ENCODE measurements at places on chromosomes 3 and 15.

GRCh38 chr3:16936233-16936632 lies 51.5 kb downstream of the PLCL2 start:
- DNase-seq = no peak

DNA sequence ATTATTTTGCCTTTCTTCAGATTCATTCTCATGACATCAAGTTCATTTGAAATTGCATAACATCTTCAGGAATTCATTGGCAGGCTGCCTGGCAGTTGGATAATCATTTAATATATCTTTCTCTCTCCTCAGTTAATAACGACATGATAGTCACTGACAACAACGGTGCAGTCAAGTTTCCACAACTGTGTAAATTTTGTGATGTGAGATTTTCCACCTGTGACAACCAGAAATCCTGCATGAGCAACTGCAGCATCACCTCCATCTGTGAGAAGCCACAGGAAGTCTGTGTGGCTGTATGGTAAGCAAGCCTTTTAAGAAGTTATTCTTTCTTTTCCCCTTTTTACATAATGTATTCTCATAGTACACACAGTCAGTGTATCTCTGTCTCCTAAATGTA lies 38.2 kb downstream of the TGFBR2 start:
- peak; percentile 45 for DNase-seq

- no peak for DNase-seq
Measured at GRCh38 chr3:126025862-126026261, 56.9 kb downstream of the ROPN1B start.

DNA sequence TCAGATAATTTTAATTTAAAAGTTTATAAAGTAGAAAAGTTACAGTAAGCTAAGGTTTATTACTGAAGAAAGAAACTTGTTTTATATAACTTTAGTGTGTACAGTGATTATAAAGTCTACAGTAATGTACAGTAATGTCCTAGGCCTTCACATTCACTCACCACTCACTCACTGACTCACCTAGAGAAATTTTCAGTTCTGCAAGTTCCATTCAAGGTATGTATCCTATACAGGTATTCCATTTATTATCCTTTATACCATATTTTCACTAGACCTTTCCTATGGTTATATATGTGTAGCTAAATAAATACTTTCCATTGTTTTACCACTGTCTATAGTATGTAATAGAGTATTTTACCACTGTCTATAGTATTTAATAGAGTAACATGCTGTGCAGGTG lies 33.2 kb upstream of the MME start:
- no peak for DNase-seq

DNA sequence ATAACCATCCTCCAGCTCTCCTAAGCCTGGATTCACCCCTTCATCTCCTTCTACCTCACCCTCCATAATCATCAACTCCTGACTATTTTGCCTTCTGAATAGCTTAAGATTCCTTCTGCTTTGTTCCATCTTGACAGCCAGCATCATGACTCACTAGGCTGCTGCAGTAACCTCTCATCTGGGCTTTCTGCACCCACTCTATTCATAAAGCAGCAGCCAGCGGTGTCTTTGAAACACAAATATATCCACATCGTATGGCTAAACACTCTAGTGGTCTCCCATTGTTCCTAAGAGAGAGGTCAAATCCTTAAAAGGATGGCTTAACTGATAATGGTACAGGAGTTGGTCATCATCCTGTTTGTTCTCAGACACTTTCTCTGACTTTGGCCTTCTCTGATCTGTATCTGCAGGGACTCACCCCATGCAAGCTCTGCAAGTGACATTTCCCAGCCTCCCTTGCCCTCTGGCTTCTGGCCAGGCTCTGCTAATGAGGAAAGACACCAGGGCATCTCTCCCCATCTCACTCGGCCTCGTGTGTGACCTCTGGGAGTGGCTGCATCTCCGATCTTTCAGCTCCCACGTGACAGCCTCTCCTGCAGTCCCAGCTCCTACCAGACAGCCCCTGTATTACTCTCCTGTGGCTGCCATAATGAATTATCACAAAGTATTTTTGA lies 6.2 kb downstream of the GRK7 start:
- DNase-seq = no peak

- DNase-seq = no peak
Measured at GRCh38 chr3:112085735-112086075, 484 bp upstream of the C3orf52 start.

DNA sequence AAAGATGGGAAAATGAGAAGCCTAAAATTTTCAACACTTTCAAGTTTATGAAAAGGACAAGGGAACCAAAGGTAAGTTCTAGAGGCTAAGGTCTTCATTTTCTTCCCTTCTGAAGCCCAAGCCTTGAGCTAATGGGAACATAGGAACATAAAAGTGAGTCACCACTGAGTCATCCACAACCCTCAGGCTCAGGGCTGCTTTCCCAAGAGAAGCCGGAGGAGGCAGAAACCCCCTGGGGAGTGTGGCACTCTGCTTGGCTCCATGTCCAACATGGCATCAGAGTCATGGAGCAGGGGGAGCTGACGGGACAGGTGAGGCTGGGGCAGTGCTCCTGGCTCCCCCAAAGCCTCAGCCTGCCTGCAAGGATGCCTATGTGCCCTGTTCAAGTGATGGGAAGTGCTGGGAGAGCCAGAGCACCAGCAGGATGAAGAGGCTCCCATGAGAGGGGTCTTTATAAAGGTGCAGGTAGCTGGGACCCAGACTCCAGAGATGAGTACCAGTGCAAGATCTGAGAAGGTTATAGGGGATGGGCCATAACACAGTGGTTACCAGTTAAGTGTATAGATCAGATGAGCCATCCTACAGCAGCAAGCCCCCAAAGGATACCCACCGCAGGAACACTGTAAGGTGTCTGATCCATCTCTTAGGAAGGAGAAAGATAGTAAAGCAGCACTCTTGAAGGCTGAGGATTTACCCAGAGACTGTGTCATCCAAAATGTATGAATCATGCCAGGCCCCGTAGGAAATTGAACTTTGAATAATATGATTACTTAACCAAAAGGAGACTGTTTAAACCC lies 31.8 kb upstream of the RYR3 start:
- DNase-seq = no peak

DNA sequence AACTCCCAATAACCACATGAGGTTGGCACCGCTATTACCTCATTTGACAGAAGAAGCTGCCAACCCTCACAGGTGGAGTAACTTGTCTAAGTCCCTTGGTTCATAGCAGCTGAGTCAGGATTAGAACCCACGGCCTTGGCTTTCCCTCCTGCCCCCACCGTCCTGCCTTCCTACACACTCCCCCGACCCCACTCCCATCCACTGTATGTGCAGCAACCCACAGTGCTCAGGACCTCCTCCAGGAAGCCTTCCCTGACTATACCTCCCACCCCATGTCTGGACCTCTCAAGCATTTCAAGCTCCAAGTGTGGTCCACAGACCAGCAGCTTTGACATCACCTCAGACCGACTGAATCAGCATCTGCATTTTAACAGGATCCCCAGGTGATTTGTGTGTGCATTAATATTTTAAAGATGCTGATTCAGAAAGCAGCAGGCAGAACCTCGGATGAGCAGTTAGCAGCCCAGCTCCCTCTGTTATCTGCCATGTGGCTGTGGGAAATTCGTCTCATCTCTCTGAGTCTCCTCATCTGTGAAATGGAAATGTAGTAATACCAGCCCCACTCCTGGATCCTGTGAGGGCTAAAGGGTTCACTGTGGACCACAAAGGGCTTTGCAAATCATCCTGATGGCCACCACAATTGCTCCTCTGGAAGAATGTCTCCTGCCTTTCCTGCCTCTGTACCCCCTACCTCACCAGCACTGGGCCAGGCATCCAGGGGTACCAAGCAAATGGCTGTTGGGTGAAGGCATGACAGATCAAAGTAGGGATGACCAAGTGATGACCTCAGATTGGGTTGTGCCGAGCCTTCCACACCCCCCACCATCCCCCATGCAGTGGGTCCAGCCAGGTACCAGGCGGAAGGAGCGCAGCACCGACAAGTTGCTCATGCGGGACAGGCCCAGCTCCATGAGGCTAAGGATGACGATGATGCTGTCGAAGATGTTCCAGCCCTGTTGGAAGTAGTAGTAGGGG lies 62.7 kb downstream of the SCN5A start:
- DNase-seq = peak; percentile 24

DNA sequence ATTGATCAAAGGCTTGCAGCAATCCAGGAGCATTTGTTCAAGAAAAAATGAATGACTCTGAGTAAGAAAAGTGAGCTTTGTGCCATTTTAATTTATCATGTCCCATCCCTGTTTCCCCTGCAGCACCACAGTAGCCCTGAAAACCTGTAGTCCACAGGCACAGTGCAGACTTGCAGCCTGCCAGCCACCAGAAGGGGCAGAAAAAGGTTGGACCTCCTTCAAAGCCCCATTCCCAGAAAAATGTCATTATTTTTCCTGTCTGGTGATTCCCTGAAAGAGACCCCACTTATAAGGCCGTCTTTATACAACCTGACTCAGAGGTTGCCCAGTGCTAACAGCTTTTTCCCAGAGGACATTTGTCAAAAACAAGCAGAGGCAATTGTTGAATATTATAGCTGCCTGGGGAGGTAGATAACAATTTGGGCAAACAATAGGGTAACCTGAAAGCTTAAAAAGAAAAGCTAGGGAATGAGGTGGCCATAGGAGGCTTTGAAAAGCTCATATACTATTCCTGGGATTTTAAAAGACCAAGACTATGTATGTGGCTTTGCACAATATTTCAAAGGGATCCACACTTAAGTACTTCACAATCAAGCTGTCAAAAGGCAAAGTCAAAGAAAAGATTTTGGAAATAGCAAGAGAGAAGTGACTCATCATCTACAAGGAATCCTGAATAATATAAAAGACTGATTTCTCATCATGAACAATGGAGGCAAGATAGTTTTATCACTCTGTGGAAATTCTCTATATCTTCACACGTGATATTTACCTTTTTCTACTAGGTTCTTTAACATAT lies 136.8 kb upstream of the PLXNA1 start:
- DNase-seq = no peak

GRCh38 chr3:50289130-50289529 lies 3.1 kb downstream of the IFRD2 start:
- DNase-seq = no peak

DNA sequence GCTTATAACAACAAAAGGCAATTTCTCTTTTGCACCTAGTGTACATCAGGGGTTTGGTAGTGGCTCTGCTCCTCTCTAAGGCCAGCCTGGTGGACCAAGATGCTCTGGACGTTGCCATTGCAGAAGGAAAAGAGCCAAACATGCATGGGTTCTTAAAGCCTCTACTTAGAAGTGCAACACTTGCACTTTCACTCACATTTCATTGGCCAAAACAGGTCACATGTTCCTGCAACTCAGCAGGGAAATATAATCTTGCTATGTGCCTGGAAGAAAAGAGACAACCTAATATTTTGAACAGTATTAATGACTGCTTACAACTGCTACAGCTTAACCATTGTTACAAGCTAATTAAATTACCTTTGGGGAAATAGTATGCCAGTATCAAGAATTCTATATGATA lies 182.9 kb downstream of the IL5RA start:
- no peak for DNase-seq

DNA sequence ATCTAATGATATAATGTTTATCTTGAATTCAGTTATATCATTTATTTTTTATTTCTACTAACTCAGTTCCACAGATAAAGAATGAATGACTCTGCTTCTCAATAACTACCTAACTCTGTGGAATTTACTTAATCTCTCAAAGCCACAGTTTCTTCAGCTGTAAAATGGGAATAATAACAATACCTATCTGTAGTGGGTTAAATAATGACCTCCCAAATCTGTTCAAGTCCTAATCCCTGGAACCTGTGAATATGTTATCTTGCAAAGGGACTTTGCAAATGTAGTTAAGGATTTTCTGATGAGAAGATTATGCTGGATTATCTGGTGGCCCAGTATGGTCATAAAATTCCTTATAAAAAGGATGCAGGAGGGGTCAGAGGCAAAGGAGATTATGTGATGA lies 61.7 kb downstream of the THRB start:
- no peak for DNase-seq

- no peak for DNase-seq
Measured at GRCh38 chr3:133944181-133944580, 48.5 kb upstream of the RAB6B start.

DNA sequence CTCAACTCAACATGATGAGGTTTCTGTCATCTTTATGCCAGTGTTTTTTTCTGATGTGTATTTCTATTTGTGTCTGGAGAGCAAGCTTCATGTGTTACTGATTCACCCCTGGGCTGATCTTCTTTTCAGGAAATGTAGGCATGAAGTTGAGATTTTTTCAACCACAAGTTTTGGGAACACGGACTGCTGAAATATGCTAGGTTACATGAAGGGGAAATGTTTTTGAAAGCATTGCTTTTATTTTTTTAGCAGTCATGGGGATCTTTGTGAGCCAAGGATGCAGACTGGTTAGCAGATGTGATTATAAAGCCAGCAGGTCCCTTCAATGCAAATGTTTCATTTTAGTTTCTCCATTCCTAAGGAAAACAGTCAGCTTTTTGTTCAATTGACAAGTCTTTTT lies 219.3 kb upstream of the COL8A1 start:
- no peak for DNase-seq

DNA sequence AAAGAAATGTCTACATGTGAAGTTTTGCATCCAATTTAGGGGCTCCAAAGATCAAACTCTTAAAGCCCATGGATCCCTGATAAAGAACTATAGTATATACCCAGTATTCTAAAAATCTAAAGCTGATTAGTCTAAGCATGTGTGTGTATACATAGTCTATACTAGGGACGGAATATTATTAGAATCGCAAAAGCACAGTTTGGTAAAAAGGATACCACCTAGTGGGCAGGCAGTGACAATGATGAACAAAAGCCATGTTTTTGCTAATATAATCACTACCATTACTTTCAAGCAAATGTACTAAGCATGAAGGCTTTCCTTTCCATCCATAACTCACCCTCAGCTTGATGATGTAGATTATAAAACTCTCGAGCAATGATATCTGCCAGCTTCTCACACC lies 16.5 kb downstream of the POLQ start:
- no peak for DNase-seq

DNA sequence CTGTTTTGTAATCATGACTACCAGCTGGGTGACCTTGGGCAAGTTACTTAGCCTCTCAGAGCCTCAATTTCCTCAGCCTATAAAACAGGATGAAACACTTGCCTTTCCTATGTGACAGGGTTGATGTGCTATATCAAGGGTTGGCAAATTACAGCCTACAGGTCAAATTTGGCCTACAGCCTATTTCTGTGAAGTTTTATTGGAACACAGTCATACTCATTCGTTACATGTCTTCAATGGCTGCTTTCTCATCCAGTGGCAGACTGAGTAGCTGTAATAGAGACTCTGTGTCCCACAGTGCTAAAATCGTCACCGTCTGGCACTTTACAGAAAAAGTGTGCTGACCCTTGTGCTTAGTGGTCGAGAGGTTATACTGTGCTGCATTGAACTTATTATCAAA lies 16.6 kb downstream of the ABHD6 start:
- no peak for DNase-seq
